ENCODE measurements at places on chromosomes 11 and 22.

- DNase-seq, result no peak
Measured at GRCh38 chr22:39765046-39765445, 128.5 kb downstream of the ENTHD1 start.

DNA sequence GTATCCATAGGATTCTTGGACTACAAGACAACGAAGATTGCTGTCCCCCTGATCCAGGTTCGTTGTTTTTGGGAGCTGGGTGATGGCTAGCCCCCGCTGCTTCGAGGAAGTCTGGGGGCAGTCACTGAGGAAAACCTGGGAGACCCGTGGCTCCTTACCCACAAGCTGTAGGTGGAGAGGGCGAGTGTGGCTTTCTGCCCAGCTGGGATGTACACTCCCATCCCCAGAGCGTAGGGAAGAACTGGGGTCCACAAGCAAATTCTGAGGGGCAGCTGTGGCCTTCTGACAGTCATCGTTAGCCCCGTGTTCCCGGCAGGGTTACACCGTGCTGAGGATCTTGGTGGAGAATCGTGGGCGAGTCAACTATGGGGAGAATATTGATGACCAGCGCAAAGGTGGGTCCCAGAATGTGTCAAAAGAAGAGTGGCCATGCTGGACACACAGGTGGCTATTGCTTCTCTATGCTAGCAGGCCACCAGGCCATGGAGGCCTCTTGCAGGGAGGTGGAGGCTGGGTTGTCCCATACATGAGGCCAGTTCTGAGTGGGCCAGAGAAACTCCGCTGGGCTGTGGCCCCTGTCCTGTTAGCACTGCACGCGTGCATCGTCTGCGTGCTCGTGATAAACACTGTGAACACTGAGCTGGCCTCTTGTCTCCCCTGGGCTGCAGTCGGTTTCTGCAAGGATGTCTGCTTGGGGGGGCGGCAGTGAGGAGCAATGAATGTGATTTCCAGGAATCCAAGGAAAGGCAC lies 39.8 kb downstream of the GLB1L2 start:
- no peak for DNase-seq

- DNase-seq, result no peak
Measured at GRCh38 chr11:105573091-105573490, 36.8 kb upstream of the GRIA4 start.

- DNase-seq, result no peak
Measured at GRCh38 chr11:73072935-73073481, 69.1 kb downstream of the FCHSD2 start.

DNA sequence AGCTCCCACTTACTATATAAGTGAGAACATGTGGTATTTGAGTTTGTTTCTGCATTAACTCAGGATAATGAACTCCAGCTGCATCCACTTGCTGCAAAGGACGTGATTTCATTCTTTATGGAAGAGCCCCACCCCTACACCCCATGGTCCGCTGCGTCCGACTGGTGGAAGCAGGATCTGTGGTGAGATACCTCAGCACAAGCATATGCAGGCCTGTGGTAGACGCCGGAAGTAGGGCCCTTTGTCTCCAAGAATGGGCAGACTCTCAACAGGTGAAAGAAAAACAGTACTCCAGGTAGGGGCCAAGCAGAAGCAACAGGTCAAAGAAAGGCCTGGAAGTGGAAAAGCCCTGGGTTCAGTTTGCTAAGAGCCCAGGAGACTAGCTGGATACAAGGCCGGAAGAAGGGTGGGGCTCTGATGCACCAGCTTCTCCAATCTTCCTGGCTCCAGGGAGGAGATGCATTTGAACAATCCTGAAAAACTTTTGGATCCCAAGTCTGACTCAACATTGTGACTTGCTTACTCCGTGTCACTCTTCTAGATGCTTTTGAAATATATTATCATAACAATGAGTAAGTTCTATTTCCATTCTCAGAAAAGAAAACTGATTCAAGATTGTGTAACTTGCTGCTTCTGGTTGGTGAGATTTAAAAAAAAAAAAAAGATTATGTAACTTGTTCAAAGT lies 30.4 kb downstream of the NEAT1 start:
- DNase-seq, result no peak

- no peak for DNase-seq
Measured at GRCh38 chr11:8586184-8586583, 7.8 kb downstream of the STK33 start.

- no peak for DNase-seq
Measured at GRCh38 chr11:132030896-132031295, 660.5 kb downstream of the NTM start.

DNA sequence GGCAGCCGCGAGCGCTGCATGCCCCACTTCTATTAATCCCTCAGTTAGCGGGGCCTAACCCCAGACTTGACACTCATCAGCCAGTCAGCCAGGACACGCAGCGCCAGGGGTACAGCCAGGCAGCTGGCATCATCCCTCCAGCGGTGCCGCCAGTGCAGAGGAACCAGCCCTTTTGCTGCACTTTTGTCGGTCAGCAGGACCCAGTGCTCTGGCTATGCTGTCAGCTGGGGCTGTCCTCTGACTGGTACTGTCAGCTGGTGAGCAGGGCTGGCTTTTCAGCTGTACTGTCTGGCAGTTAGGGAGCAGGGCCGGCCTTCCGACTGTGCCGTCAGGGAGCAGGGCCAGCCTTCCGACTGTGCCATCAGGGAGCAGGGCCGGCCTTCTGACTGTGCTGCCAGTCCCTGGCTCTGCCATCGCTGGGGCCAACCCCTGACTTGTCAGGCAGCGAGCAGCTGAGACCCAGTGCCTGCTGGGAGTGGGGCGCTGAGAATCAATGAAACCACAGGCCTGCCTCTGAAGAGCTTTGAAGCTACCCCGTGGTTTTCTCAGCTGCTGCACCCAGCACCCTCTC lies 115.4 kb downstream of the KIAA1671 start:
- peak; percentile 54 for DNase-seq

DNA sequence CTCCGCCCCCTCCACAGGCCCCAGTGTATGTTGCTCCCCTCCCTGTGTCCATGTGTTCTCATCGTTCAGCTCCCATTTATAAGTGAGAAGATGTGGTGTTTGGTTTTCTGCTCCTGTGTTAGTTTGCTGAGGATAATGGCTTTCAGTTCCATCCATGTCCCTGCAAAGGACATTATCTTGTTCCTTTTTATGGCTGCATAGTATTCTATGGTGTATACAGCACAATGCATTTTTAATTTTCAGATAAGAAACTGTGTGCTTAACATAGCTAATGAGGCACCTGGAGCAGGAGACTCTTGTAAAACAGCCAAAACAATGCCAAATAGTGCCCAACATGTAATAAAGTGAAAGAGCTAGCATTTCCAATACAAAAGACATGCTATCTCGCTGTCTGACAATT lies 21.8 kb downstream of the ALG9 start:
- no peak for DNase-seq

DNA sequence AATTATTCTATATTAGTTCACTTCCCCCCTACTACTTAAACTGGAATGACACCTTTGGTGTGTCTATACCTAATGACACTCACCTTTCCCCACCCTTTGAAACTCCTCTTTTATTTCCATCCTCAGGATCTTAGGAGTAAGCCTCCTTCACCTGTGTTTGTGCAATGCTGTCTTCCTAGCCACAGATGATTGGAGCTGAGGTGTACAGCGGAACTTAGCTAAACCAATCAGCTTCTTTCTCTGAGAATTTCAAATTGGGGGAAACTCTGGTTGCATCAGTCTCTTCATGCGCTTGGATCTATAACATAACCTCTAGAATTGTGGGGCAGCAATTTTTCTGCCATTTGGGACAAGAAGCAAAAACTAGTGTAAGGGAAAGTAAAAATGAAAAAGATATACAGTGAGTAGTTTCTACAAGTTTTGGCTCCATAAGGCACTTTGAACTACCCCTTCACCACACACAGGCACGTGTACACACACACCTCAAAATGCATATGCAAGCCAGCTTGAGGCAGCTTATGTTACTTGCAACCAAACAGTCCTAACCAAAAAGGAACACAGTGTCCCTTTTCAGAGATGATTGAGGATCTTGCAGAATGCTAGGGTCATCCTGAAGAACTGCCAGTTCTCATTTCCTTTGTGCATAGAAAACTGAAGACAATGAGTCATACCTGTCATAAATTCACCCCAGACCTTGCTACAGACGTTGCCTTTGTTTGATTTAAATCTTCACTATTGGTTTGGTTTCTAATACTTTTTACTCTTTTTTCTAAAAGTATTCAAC lies 36.0 kb upstream of the LDLRAD3 start:
- no peak for DNase-seq

GRCh38 chr11:116420770-116421528 lies 351.8 kb downstream of the BUD13 start:
- DNase-seq, result no peak

DNA sequence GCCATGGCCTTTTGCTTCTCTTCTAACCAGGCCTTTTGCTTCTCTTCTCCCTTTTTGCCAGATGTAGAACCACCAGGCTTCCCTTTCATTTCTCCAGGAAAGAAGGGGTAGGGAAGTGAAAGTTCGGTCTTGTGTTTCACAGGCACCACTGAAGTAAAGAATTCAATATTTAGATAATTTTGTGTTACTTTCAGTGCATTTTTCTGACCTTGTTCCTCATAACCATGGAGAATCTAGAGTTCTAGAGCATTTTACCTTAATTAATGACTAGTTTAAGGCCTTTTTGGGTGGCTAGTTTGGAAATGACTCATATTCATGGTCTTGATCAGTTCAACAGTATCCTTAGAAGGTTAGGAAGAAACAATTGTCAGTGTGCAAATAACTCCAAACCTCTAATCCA lies 22.7 kb downstream of the GRAMD1B start:
- DNase-seq, result no peak

DNA sequence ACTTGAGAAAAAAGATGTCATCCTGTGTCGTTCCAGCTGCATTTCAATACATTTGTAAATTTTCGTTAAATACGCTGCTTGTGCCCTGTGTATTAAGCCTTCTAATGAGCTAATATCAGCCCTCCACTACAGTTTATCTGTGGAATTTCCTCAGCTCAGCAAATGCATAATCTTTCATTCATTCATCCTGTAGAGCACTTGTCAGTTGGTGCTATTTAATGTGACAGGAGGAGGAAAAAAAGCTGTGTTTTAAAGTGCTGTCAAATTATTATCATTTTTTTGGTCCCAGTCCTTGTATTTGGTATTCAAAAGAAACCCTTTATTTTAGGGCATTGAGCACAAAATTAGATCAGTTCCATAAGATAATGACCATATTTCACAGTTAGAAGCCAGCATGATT lies 184.7 kb downstream of the FAT3 start:
- no peak for DNase-seq

DNA sequence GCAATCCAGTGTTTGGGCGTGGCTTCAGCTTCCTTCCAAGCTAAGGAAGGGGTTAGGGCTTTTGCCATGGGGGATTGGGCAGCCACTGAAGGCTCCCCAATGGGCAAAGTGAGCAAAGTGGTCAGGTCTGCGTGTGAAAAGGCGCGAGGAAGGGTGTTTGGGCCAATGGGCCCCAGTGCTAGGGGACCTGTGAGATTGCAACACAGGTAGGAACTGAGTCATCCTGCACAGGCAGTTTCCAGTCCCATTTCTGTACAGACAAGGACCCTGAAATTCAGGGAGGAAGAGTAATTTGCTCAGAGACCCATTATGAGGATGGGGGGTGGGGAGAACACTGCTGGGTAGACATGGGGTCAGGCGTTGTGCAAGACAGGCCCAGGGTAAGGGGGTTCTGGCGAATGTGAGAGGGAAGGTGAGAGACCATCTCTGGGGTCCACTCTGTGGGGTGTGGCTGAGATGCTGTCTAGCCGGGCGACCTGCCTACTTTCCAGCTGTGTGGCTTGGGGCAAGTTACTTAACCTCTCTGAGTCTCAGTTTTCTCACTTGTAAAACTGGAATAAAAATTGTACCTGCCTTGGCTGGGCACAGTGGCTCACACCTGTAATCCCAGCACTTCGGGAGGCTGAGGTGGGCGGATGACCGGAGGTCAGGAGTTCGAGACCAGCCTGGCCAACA lies 7.3 kb downstream of the CCDC88B start:
- DNase-seq, result no peak

- DNase-seq, result no peak
Measured at GRCh38 chr11:35260342-35260985, 121.5 kb downstream of the CD44 start.

GRCh38 chr22:23058481-23059283 lies 11.6 kb upstream of the GNAZ start:
- DNase-seq, result no peak

DNA sequence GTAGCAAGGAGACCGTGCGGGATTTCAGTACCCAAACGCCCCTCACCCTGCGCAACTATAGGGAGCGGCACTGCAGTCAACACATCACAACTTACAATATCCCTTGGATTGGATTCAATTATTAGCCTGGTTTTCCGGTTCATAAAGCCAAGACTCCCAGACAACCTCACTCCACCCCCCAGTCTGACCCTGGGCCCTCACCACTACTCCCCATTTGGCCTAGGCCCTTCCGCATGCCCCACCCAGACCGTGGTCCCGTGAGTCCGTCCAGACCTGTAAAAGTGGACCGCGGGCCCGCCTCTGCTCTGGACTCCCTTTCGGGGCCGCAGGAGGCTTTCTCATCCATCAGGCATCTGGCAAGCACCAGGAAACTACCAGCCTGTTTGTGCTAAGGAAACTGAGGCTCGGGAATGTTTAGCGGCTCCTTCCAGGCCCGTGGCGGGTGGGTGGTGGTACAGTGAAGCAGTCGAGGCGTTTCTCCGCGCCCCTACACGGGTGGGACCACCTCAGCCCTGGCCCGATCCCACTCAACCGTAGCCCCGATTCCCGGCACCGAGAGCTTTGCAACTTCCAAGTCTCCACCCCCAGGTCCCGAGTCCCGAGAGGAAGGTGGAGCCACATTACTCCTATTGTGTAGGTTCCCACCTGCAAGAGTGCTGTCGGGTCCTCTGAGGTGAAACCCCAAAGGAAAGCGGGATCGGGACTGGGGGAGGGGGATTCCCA lies 679 bp upstream of the DPP3 start:
- DNase-seq, result no peak

Data from stimulated activated CD8-positive, alpha-beta memory T cell treated with anti-CD3 and anti-CD28 coated beads, Interleukin-7, amount 100 ng/mL, for 1 hour (primary cell).